Coronary artery (tissue), 2 donors: ENCODE measurements at places on chromosomes 11 and 22.

- DNase-seq = no peak
Measured at GRCh38 chr11:75981546-75981945, 166.5 kb downstream of the UVRAG start.

- no peak for DNase-seq
Measured at GRCh38 chr11:17393472-17393871, 5.0 kb upstream of the KCNJ11 start.

- no peak for DNase-seq
Measured at GRCh38 chr11:95443386-95443785, 212.4 kb upstream of the SESN3 start.

- peak; percentile 86 for DNase-seq
Measured at GRCh38 chr11:126415669-126416420, 60.4 kb downstream of the ST3GAL4 start.

- DNase-seq = no peak
Measured at GRCh38 chr11:128734103-128734831, 40.4 kb downstream of the FLI1 start.

DNA sequence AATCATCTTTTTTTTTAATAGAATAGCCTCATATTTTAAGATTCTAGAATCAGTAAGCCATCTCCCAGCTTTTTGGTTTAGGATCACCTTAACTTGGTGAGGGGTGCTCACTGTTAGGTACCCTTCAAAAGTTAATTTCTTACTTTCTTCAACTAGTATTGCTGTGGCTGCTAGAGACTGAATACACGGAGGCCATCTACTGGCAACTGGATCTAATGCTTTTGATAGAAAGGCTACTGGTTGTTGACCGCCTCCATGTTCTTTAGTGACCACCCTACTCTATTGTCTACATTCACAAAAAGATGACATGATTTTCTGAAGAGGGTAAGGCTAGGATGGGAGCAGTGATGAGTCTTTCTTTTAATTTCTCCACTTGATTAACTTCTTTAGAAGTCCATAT, 16.7 kb upstream of the ALDH3B2 start:
- DNase-seq = no peak

DNA sequence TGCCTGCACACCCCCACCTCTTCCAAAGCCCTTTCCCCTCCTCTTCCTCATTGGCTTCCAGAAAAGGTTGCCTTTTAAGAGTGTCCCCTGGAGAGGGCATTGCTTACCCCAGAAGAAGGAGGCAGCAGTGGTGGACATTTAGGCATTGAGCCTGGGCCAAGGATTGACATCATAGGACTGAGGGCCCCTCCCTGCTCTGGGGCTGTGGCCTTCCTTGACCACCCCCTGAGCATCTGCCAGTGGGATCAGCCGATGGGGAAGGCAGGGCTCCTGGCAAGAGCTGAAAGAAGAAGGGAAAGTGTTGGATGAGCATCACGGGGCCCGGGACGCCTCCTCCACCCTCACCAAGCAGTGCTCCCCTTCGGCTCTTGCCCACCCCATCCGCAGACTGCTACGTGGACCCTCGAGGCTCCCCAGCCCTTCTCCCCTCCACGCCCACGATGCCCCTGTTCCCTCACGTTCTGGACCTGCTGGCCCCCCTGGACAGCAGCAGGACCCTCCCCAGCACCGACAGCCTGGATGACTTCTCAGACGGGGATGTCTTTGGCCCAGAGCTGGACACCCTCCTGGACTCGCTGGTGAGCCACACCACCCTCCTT, 37.4 kb downstream of the ZC3H7B start:
- no peak for DNase-seq

DNA sequence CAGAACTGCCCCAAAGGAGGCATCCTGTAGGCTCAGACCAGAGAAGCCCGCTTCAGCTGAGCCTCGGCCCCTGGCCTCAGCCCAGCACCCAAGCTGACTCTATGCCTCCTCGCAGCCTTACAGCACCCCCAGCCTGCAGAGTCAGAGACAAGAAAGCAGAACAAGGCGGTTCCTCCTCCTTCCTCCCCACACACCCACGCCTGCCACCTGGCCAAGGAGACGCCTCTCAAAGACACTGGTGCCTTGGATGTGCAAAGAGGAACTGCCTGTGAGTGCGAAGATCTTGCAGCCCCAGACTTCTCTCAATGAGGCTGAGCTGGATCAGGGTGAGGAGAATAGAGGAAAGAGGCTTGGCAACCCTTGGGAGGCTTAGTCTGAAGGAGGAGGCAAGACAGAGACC, 60.2 kb downstream of the PDE2A start:
- DNase-seq = no peak

GRCh38 chr22:23237201-23237798, 57.0 kb downstream of the BCR start:
- DNase-seq = no peak

- DNase-seq = no peak
Measured at GRCh38 chr22:34427841-34428240, 507.6 kb upstream of the LARGE1 start.
